ENCODE measurements at places on chromosomes 7 and 10.

DNA sequence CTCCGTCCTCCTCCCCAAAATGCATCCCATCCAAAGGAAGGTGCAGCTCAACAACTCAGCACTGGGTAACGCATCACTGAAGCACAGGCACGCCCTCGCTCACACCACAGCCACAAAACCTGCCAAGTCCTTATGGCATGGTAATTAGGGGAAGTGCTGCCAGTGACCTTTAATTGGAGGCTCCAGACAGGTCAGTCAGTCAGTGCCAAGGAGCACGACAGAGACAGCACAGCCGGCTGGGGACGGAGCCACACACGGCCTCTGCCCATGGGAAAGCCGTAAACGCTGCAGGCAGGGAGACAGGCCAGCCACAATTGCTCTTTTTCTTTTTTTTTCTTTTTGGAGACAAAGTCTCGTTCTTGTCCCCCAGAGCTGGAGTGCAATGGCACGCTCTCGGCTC is 146.5 kb downstream of the MAD1L1 start:
- no peak for DNase-seq

- DNase-seq: no peak
These were observed 145.4 kb downstream of the CALN1 start for GRCh38 chr7:72266771-72267170.

DNA sequence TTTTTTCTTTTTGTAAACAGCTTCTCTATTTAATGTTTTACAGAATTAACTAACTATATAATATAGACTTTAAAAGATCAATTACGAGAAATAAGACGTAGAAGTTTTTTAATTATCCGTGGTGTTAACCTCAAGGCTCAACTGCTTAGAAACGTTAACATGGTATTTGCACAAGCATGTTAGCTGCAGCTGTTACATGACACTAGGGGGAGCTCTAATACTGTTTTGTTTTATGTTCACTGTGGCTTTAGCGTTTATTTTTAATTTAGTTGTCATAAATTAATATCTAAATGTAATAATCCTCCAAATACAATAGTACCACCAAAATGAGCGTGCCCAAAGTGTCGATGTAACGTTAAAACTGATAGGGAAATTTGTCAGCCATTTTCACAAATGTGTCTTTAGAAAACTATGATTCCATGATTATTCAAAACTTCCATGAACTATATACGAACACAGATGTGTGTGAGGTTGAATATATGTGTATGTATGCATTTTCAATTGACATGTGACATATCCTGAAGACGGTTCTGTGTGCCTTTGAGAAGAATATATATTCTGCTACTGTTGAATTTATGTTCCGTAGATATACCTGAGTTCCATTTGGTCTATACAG is 828.8 kb upstream of the MBL2 start:
- no peak for DNase-seq

- no peak for DNase-seq
These were observed 86.8 kb downstream of the SORBS1 start for GRCh38 chr10:95474228-95475002.

GRCh38 chr10:58316874-58317273 is 17.9 kb upstream of the UBE2D1 start:
- no peak for DNase-seq

DNA sequence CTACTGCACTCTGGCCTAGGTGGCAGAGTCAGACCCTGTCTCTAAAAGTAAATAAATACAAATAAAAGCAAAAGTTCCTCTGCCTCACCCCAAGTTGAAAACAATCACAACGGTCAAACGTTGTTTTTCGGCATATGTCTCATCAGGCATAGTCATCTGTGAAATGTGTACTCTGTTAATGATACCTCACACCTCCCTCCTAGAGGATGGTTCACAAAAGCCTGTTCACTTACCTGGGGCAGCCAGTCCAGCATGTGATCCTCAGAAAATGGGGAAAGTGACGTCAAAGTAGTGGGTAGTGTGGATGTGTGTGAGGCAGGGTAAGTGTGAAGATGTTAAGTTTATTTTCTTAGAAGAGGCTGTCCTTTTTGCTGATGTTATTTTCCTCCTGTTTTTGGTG is 254.0 kb upstream of the LRGUK start:
- no peak for DNase-seq

GRCh38 chr7:136692221-136692620 is 176.2 kb upstream of the CHRM2 start:
- no peak for DNase-seq

DNA sequence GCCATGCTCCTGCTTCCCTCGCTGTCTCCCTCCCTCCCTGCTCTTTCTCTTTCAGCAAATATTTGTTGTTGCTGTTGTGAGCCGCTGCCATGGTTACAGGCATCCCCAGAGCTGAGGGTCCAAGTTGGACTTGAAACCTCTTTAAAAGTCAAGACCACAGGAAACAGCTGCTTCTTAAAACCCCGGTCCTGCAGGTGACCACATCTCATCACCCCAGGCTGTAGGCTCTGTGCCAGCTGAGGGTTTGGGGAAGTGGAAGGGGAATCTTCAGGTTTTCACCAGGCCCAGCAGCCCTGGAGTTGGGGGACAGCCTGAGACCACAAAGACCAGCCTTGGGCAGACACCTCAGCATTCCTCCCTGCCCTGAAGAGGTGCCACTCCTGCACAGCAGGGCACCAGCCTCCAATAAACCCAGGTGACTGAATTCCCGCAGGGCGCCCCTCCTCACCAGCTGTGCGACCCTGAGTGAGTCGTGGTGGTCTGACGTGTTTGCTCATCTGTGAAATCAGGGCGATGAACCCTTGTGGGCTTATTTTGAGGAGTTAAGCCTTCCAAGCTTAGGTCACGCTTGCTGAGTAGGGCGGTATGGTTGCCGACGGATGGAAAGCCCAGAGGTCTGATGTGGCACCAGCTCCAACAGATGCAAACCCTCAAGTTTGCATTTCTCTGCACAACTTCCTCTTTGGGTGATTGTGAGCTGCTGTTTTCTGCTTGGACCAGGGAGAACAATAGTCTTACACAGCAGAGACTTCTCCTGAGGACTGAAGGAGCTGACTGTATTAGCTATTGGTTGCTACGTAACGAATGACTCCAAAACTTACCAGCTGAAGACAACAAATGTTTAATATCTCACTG is 24.8 kb downstream of the NPTX2 start:
- DNase-seq: peak; percentile 84

- peak; percentile 10 for DNase-seq
These were observed 66.0 kb downstream of the CALD1 start for GRCh38 chr7:134845461-134845860.

DNA sequence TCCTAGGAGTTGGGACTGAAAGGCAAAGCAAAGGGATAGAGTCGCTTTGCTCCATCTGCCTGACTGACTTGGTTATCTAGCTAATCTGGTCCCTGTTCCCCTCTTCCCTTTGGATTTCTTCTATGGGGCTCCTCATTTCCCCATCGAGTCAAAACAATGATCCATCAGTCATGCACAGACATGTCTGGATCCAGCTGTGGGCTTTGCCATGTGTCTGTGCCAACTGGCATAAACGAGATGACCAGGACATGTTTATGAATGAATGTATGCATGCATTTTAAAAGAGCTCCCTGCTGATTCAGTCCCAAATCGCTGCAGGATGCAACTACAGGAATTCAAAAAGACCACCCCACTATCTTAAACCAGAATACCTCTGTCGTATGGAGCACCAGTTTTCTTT is 122.0 kb downstream of the ARL4A start:
- no peak for DNase-seq

- DNase-seq: no peak
These were observed 80.4 kb downstream of the CLEC2L start for GRCh38 chr7:139603896-139604295.

GRCh38 chr10:88642963-88643362 is 21.3 kb upstream of the LIPF start:
- no peak for DNase-seq

GRCh38 chr7:1536743-1537534 is 6.4 kb downstream of the MAFK start:
- DNase-seq: no peak

GRCh38 chr10:49309691-49310411 is 10.9 kb downstream of the C10orf71 start:
- peak; percentile 34 for DNase-seq

DNA sequence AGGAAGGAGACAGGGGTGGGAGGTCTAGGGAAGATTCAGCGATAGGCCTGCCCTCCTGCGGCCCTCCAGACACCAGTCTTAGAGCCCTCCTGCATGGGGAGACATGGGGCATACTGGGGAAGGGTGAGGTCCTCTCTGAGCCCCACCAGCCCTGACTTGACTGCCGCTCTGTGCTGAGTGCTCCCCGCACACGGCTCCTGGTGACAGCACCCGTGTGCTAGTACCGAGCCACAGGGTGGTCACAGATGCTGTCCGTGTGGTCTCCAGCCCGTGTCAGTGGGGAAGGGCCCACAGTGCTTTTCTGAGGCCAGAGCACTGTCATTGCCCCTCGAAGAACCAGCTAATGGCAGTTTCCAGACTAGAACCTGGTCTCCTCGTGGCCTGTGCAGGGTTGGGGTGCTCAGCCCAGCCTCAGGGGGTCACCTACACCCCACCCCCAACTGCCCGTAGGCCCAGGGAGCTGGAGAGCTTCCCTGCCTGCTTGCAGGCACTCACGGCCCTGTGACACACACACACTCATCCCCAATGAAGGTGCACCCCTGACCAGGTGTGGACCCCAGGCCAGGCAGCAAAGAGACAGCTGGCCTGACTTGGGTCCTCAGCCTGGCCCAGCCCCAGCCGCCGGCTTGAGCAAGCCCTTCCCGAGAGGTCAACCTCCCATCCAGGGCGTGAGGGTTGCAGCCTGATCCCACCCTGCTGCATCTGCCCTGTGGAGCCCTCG is 86.0 kb upstream of the RET start:
- no peak for DNase-seq

DNA sequence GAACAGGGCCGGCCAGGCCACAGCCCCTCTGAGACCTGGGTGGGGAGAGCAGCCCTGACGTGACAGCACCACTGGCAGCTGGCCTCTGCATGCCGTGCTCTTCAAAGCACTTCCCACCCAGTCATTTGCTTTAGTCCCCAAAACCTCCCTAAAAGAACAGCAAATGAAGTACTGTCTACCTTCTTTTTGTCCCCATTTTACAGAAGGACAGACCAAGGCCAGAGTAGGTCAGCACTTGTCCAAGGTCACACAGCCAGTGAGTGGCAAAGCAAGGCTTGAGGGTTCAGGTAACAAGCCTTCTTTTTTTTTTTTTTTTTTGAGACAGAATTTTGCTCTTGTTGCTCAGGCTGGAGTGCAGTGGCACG is 15.1 kb downstream of the ATP6V1F start:
- no peak for DNase-seq

GRCh38 chr7:123637878-123638277 is 17.8 kb upstream of the LMOD2 start:
- no peak for DNase-seq

- peak; percentile 29 for DNase-seq
These were observed 60.8 kb upstream of the KCNMA1 start for GRCh38 chr10:77698267-77698931.

- no peak for DNase-seq
These were observed 604 bp upstream of the CYP3A43 start for GRCh38 chr7:99827040-99827778.

GRCh38 chr10:30396698-30397097 is 37.3 kb upstream of the MAP3K8 start:
- no peak for DNase-seq

GRCh38 chr10:80477-81105 is 31.5 kb upstream of the TUBB8 start:
- no peak for DNase-seq

GRCh38 chr7:97671571-97671970 is 60.3 kb upstream of the TAC1 start:
- DNase-seq: no peak

DNA sequence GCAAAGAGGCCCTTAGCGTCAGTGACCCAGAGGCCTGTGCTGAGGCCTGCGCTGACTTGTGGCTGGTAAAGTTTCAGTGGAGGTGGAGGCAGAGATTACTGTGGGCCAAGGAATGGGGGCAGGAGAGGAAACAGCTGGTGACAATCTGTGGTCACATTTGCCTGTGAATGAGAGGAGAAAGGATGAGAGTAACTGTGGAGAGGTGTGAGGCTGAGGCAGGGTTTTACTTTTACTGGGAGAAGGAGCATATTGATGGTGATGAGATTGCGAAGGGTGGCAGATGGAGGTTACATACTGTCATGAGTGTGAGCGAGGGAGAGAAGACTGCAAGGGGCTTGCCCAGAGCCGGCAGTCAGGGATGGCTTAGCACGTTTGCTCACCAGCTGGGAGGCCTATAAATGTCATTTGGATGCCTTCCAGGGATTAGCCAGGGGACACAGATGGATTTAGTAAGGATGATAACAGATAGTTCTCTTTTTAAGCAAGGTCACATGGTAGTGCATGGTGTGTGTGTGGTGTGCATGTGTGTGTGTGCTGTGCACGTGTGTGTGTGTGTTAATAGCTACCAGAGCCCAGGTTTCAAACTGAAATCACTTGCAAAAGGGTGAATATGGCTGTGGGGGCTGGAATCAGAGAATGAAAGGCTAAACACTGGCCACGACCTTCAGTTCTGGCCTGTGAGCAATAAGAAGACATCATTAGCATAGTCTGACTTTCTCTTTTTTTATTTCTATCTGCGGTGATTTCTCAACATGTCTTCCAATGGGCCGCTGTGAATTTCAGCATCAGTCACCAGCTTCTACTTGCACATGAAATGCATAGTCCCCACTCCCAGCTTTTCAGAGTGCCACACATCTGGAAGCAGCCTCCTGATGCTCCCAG is 291.5 kb upstream of the ZNF32 start:
- no peak for DNase-seq

- peak; percentile 11 for DNase-seq
These were observed 1128.7 kb downstream of the CNTNAP2 start for GRCh38 chr7:147245274-147245673.

DNA sequence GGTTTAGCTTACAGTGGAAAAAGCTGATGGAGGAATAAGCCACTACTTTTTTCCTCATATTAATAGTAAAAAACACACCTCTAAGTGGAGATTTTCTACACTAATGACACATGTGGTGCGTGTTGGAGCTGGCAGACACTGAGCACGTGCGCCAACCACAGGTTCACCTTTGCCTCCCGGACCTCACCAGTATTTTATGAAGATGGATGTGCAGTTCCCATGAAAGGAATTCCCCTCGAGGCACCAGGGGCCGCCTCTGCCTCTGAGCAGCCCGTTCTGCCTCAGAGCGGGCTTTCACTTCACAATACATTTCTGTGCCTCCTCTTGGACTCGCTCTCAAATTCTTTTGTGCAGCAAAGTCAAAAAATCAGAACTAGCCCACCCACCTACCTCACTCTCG is 477.5 kb upstream of the ADARB2 start:
- no peak for DNase-seq

GRCh38 chr10:102656791-102657371 is 12.6 kb downstream of the TRIM8 start:
- no peak for DNase-seq

- no peak for DNase-seq
These were observed 283.6 kb upstream of the IMMP2L start for GRCh38 chr7:111845853-111846252.

GRCh38 chr7:77456696-77457095 is 40.5 kb upstream of the GSAP start:
- no peak for DNase-seq

GRCh38 chr10:70093335-70093944 is 39.2 kb downstream of the AIFM2 start:
- no peak for DNase-seq
